ENCODE measurements at places on chromosomes 1 and 21. TPM values are rescaled to one million over a fixed set of nuclear protein-coding genes. Genes with fewer than 3 reads are reported as not detected.

The SH2D5 gene
- 3.2 TPM for total RNA-seq

The DCST2 gene
- total RNA-seq, result 1.3 TPM

The DMBX1 gene
- not detected for total RNA-seq

The C8A gene
- total RNA-seq, result not detected

The NPR1 gene
- total RNA-seq, result 0.93 TPM

The CCDC185 gene
- total RNA-seq, result not detected

DNA sequence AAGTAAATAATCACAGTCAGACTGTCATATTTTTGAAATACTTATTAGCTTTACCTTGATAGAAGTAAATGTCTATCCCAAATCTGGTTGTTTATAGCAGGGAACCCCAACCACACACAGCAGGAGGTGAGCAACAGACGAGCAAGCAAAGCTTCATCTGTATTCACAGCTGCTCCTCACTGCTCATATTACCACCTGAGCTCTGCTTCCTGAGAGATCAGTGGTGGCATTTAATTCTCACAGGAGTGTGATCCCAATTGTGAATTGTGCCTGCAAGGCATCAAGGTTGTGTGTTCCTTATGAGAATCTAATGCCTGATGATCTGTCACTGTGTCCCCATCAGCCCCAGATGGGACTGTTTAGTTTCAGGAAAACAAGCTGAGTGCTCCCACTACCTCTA lies 104.3 kb downstream of the GPATCH2 start:
- H3K36me3 ChIP-seq, result peaks cover 17% of the 10 kb centered on the region
- H3K27ac ChIP-seq, result no peak overlapping the region
- DNase-seq, result no peak
- H3K4me1 ChIP-seq, result no peaks in the 10 kb centered on the region
- no peaks in the 10 kb centered on the region for H3K27me3 ChIP-seq

DNA sequence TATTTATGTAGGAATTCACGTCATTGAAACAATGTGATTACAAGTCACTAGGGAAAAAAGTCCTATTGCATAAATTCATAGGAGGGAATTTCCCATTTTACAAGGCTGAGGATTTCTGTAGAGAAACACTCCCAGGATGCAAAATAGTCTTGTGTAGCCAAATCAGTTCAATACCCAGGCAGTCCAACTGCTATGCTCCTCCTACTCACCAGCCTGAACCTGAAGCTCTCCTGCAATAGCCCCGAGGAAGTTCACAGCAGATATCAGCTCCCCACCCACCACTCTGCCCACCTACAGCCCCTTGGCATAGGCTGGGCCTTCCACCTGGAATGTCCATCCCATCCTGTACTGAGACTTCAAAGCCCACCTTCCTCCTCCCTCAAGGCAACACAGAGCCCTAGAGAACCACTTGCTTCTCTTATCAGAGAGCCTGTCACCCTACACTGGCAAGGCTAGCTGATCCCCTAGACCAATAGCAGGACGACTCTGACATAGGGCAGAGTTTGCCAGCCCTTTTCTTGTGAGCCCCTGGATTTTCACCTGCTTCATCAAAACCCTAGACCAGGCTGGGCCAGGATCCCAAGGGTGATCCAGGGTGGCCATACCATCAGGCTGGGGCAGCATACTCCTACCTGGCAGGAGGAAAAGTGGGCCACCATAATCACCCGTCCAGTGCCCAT lies 1.5 kb downstream of the LSS start:
- H3K4me1 ChIP-seq, result peaks cover 51% of the 10 kb centered on the region
- H3K27ac ChIP-seq, result peak overlapping the region; percentile 65
- DNase-seq, result no peak
- H3K27me3 ChIP-seq, result peaks cover 2% of the 10 kb centered on the region
- H3K4me3 ChIP-seq, result peak overlapping the region; percentile 96

- H3K27ac ChIP-seq, result no peak overlapping the region
- no peak overlapping the region for H3K4me3 ChIP-seq
- no peak for DNase-seq
- H3K36me3 ChIP-seq, result no peaks in the 10 kb centered on the region
- H3K4me1 ChIP-seq, result peaks cover 4% of the 10 kb centered on the region
- H3K27me3 ChIP-seq, result no peaks in the 10 kb centered on the region
Observed at GRCh38 chr1:59272507-59272906, 24.4 kb upstream of the FGGY start.

DNA sequence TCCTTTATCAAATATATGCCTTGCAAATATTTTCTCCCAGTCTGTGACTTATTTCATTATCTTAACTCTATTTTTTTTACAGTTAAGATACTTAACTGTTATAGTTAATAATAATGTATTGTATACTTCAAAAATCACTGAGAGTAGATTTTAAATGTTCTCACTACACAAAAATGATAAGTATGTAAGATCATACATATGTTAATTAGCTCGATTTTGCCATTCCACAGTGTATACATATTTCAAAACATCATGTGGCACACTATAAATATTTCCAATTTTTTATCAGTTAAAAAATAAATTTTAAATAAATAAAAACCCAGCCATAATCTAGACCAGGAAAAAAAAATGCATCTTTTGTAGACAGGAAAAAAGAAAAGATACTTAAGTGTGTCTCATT lies 27.2 kb downstream of the CTTNBP2NL start:
- no peak for DNase-seq
- H3K27me3 ChIP-seq, result no peaks in the 10 kb centered on the region
- H3K27ac ChIP-seq, result no peak overlapping the region
- peaks cover 4% of the 10 kb centered on the region for H3K36me3 ChIP-seq
- no peak overlapping the region for H3K4me3 ChIP-seq

DNA sequence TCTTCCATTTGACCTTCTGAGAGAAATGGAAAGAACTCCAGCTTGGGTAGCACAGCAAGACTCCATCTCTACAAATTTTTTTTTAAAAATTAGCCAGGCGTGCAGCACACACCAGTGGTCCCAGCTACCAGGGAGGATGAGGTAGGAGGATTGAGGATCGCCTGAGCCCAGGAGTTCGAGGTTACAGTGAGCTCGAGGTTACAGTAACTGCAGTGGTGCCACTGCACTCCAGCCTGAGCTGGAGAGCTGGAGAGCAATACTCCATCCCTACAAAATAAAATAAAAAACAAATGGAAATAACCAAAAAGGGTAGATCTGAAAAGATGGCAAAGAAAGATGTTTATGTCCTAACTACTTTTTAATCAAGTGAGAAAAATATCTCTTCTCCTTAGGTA lies 14.5 kb downstream of the POGZ start:
- DNase-seq, result no peak
- H3K4me1 ChIP-seq, result peaks cover 19% of the 10 kb centered on the region
- H3K4me3 ChIP-seq, result no peak overlapping the region
- peaks cover 3% of the 10 kb centered on the region for H3K36me3 ChIP-seq
- no peaks in the 10 kb centered on the region for H3K27me3 ChIP-seq

DNA sequence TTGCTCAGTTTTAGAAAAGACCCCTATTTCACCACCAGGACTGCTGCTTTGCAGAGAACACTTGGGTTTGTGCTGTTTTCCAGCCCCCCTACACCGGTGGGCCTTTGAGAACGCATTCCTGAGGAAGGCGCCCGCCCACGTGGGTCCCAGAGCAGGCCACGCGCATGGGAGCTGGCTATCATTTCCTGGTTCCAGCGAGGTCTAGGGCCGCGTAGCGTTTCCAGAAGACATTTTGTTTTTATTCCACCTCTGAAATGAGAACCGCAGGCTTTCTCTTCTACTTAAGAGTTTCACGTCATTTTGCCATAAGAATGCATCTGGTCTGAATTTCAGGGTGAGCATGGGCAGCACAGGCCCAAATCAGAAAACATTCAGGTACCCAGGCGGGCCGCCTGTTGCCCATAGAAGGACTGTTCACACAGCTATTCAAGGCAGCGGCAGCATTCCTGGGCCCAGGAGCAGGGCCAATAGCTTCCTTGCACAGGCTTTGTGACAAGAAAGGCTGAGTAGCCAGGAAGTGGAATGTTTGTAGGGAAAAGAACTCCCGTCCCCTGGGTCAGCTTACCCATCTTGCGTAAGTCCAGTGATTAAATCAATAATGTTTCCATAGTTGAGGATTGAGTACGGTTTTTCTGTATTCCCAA lies 1.4 kb upstream of the KLHL21 start:
- H3K4me3 ChIP-seq, result peak overlapping the region; percentile 89
- peaks cover 3% of the 10 kb centered on the region for H3K27me3 ChIP-seq
- H3K36me3 ChIP-seq, result no peaks in the 10 kb centered on the region
- DNase-seq, result no peak
- peak overlapping the region; percentile 98 for H3K27ac ChIP-seq

GRCh38 chr21:44518686-44519085 lies 21.3 kb downstream of the KRTAP10-1 start:
- no peaks in the 10 kb centered on the region for H3K4me1 ChIP-seq
- no peak overlapping the region for H3K27ac ChIP-seq
- no peak for DNase-seq
- H3K4me3 ChIP-seq, result no peak overlapping the region
- no peaks in the 10 kb centered on the region for H3K36me3 ChIP-seq

DNA sequence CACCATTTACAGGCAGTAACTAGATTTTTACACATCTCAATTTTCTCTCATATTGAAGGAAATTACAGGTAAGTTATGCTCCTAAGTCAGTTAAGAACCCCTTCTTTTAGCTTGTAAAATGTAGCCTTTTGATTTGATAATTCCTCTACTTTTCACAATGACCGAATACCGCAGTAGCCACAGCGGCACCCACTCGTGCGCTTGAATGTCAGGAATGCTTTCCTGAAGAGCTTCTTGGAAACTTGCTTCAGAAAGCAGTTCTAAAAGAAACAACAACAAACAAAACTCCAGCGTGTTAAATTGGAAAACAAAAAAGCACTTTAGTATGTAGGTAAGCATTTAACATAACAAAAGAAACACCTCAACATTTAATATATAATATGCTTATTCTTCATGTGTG lies 9.9 kb upstream of the DNTTIP2 start:
- no peak overlapping the region for H3K27ac ChIP-seq
- H3K4me1 ChIP-seq, result no peaks in the 10 kb centered on the region
- no peaks in the 10 kb centered on the region for H3K27me3 ChIP-seq

DNA sequence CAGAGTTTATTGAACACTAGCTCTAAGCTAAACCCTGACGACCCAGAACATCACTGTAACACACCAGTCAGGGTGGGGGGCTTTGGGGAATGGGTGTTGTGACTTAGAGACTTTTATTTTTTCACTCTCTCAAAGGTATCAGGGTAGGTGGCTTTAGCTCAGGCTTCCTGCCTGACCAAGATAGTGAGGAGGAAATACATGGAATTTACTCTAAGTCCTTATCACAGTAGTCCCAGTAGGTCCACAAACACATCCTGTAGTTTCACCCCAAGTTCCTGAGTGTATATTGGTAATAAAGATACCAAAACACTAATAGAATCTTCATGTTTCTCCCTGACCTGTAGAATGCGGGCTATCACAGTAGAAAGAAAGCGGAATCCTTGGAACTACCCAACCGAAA lies 15.1 kb downstream of the GJA5 start:
- no peaks in the 10 kb centered on the region for H3K36me3 ChIP-seq
- no peak for DNase-seq
- H3K4me3 ChIP-seq, result no peak overlapping the region

GRCh38 chr1:65209005-65209885 lies 61.2 kb downstream of the AK4 start:
- no peak overlapping the region for H3K4me3 ChIP-seq
- H3K4me1 ChIP-seq, result peaks cover 16% of the 10 kb centered on the region
- peaks cover 2% of the 10 kb centered on the region for H3K27me3 ChIP-seq
- H3K27ac ChIP-seq, result no peak overlapping the region
- peak; percentile 28 for DNase-seq
- no peaks in the 10 kb centered on the region for H3K36me3 ChIP-seq

DNA sequence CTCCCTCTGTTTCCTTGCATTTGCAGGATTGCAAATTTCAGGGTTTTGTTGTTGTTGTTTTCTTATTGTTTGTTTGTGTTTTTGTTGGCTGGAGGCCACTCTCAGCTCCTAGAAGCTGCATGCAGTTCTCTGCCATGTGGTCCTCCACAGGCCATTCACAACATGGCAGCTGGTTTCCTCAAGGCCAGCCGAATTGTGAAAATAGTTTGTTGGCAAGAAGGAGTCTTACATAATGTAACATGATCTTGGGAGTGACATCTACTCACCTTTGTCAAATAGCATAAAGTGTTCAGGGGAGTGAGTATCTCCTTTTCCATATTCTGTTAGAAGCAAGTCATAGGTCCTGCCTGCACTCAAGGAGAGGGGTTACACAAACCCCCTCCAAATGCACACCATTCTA lies 10.6 kb upstream of the UAP1 start:
- H3K27me3 ChIP-seq, result no peaks in the 10 kb centered on the region
- no peak overlapping the region for H3K27ac ChIP-seq
- no peaks in the 10 kb centered on the region for H3K36me3 ChIP-seq
- no peak overlapping the region for H3K4me3 ChIP-seq

DNA sequence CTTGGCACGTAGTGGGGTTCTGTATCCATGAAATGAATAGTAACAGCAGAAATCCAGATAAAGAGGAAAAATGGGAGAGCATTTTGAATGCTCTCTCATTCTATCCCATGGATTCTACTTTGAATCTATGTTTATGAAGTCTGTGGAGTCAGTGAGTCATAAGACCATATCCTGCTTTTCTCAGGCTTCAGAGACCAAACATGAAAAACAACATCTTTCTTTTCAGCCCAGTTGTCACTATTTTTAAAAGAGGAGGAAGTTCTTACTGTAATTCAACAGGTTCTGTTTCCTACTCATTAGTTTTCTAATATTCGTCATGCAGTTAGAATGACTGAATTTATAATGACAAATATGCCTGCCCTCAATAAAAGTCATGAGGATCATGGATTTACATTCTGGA lies 39.4 kb upstream of the CD55 start:
- peaks cover 12% of the 10 kb centered on the region for H3K27me3 ChIP-seq
- H3K27ac ChIP-seq, result no peak overlapping the region
- no peak overlapping the region for H3K4me3 ChIP-seq

GRCh38 chr1:3460672-3461131 lies 6.2 kb downstream of the ARHGEF16 start:
- peak overlapping the region; percentile 19 for H3K4me3 ChIP-seq
- H3K27me3 ChIP-seq, result no peaks in the 10 kb centered on the region
- peaks cover 37% of the 10 kb centered on the region for H3K4me1 ChIP-seq
- no peaks in the 10 kb centered on the region for H3K36me3 ChIP-seq
- no peak for DNase-seq

Measured in neural crest cell (in vitro differentiated cells).